Stimulated activated CD8-positive, alpha-beta memory T cell treated with anti-CD3 and anti-CD28 coated beads, Interleukin-2, amount 100 ng/mL, for 1 hour (primary cell): ENCODE measurements at places on chromosomes 2 and 18.

GRCh38 chr18:58417752-58418151 lies 211.1 kb downstream of the ALPK2 start:
- DNase-seq, result no peak

- no peak for DNase-seq
Measured at GRCh38 chr2:238504181-238504931, 77.6 kb downstream of the ASB1 start.

DNA sequence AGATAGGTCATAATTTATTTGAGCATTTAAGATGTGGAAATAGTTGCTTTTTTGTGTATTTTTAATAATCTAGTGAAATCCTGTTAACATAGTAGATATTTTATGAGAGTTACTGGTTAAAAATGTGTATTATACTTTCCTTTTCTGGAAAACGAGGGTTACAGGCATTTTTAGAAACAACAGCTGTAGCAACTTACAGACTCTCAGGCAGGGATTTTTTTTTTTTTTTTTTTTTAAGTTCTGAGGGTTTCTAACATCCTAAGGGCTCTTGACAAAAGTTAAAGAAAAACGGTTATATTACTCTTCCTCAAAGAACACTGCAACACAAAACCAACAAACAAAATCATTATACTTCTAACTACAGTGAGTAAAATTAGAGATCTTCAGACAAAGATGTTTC lies 205.9 kb downstream of the ACKR3 start:
- DNase-seq, result no peak

GRCh38 chr2:54572262-54572635 lies 116.1 kb downstream of the SPTBN1 start:
- no peak for DNase-seq
